ENCODE measurements at places on chromosomes 2 and 18.

DNA sequence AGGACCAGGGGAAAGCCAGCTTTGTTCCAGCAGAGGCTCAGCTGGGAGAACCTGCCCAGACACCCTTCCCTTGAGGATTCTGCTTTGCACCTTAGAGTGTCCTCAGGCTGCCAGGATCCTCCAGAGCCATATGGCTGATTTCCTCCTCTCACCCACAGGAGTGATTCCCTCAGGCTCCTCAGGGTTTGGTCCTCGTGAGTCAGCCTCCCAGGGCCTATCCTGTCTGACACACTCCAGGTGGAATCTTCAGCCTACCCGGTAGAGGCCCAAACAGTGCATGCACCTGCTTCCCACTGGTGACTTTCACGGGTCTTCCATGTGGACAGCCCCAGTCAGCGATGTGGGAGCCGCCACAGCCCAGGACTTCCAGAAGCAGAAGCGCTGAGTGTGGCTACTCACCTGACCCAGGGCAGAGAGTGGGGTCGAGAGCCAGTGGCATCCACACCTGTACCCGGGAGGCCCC is 73.3 kb downstream of the TFCP2L1 start:
- DNase-seq: no peak

- DNase-seq: no peak
These were observed 188.7 kb upstream of the ZEB2 start for GRCh38 chr2:144708626-144709025.

- DNase-seq: no peak
These were observed 64.3 kb upstream of the STAT1 start for GRCh38 chr2:191078165-191078867.

DNA sequence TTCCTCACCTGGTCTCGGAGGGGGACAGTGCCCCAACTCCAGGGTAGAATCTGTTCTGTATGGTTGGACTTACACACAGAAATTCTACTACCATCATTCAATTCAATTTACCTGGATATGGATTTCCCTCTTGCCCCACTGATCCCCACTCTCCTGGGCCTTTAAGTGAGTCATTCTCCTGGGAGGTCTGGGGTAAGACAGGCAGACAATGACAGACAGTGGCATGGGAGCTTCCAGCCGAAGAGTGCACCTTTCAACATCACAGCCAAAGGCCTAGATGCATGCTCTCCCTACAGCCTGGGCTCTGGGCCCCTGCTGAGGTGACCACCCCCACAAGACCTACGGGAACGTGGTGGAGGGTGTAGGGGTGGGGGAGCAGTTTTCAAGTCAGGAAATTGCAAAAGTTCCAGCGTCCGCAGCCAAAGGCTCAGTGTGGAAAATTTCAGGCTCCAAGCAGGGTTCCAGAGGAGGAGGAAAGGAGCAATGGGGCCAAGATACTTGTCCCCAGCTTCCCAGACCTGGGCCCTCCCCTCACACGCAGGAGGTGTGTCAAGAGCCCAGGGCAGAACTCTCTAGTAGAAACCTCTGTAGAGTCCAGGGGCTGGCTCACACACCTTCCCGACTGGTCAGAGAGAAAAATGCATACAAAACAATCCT is 296.4 kb downstream of the CYP26B1 start:
- DNase-seq: peak; percentile 29

- DNase-seq: no peak
These were observed 143.6 kb downstream of the MYO3B start for GRCh38 chr2:170321526-170321925.

DNA sequence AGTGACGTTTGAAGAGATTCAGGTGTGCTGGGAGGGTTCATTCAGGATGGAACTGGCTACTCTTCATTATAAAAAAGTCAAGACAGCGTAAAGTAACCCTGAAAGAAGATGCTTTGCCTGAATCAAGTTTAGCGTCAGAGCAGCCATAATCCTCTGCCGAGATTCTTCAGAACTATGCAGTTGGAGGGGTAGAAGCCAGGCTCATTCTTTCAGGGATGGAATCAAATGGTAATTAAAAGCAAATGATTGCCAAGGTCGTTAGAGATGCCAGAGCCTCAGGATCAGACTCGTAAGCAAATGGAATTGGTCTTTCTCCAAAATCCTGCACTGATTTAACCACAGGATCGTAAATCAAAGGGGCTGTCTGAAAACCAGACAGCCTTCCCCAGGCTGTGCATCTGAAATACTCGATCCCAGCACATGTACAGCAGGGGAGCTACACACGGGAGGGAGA is 21.9 kb downstream of the APCDD1 start:
- DNase-seq: peak; percentile 98

- no peak for DNase-seq
These were observed 79.5 kb downstream of the FAM161A start for GRCh38 chr2:61774351-61774750.
